ENCODE measurements at places on chromosomes 11 and 22. TPM values are rescaled to one million over a fixed set of nuclear protein-coding genes. Genes with fewer than 3 reads are reported as not detected.

The MS4A6A gene
- total RNA-seq = 16.4 TPM

The RTN4RL2 gene
- 0.78 TPM for total RNA-seq

The CXCR5 gene
- total RNA-seq = not detected

DNA sequence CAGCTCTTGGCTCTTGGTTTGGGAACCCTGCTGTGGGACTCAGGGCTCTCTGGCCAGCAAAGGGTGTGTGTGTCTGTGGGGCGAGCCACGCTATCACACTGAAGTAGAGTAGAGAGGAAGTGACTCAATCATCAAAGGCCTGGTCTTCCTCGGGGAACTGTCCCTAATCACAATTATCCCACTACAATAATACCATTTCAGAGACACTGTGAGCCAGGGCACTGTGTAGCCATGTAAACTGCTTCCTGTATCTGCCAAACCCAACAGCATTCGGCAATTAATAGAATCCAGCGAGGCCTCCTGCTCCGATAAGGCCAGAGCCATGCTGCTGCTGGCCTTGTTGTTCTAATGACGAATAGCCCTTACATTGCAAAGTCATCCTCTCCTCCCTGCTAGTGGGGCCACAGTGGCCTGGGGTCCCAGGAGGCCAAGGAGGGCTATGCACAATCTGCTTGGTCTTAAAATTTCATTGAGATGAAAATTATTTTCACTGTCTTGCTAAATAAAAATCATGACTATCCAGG, 49.8 kb upstream of the LMO2 start:
- no peak for DNase-seq

DNA sequence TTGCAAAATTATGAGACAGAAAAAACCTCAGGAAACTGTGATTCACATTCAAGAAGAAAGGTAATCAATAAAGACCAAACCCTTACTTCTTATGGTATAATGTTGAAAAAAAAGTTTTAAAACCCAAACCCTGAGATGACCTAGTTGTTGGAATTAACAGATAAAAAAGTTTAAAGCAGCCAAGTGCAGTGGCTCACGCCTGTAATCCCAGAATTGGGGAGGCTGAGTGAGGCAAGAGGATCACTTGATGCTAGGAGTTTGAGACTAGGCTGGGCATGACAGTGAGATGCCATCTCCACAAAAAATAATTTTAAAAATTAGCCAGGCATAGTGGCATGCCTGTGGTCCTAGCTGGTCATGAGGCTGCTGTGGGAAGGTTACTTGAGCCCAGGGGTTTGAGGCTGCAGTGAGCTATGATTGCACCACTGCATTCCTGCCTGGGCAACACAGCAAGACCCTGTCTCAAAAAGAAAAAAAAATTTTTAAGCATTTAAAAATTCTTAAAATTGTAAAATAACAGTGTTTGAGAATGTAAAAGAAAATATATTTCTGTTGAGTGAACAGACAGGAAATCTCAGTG, 85.1 kb downstream of the EFCAB6 start:
- DNase-seq = no peak

- DNase-seq = peak; percentile 87
Measured at GRCh38 chr11:47152953-47153950, 23.4 kb downstream of the ARFGAP2 start.

DNA sequence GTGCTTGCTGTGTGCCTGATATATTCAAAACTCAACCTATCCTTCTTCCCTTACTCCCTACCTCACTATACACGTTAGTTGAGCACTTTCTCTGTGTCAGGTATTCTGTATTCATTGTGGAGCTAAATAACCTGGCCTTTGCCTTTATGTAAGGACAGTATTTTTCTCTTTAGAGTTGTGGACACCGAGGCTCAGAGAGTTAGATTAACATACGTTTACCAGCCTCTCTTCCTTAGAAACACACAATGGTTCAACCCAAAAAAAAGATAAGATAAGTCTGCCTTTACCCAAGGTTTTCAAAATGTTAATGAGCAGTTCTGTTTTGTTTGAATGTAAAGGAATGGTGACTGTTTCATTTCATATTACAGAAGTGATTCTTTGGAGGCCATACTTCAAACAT, 45.0 kb downstream of the CBL start:
- no peak for DNase-seq

GRCh38 chr11:36161572-36161971, 127.7 kb downstream of the COMMD9 start:
- DNase-seq = no peak

GRCh38 chr11:75878933-75879332, 63.9 kb downstream of the UVRAG start:
- no peak for DNase-seq

DNA sequence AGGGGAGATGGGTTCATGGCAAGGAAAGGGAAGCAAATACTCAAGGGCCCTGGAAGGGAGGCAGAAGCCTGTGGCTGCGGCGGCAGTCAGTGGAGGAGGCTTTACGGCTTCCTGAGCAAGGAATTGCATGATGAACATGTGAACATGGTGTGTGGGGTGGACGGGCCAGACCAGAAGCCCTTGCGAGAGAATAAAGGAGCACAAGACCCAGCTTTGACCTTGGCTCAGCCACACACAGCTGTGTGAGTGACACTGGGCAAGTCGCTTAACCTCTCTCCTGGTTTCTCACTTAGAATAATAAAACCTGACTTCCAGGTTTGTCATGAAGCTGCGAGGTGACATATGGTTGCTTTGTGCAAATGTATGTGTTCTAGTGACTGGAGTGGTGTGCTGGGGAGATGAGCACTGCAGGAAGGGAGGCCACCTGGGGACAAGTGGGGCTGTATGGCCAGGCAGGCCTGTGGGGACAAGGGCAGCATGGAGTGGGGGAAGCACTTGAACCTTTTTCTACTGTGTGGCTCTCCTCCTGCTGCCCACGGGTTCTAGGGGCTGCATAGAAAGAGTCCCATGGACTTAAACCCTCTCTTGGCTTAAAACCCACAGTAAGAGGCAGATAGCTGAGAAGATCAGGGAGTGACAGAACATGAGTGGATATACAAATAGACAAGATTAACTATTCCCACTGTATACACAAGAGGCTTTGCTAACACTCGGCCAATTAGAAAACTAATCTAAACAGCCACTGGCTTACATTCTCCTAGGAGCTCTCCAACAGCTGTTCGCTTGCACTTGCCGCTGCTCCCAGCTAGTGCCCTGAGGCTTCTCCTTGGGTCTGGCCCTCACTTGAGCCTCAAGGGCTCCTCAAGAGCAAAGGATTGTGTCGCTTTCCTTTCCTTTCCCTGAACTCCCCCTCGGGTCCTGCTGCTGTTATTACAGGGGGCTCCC, 67.3 kb upstream of the CDON start:
- DNase-seq = no peak

- no peak for DNase-seq
Measured at GRCh38 chr11:69302447-69303020, 8.6 kb downstream of the MYEOV start.

DNA sequence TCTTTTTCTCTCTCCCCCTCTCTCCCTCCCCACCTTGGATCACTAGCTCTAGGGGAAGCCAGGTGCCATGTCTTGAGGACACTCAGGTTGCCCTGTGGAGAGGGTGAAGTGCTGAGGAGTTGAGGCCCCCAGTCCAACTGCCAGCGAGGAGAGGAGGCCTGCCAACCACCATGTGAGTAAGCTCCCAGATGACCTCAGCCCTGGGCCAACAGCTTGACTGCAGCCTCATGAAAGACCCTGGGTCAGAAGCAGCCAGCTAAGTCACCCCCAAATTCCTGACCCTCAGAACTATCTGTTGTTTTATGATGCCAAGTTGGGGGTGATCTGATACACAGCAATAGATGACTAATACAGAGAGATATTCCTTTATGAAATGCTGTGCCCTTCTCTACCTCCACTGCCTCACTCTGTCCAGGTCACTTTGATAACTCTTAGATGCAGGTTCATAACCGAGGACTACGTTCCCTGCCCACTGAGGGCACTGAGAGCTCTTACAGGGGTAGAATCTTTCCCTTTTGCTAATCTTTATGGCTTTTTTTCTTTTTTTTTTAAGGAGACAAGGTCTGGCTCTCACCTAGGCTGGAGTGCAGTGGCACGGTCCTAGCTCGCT, 8.0 kb downstream of the ARFGAP3 start:
- no peak for DNase-seq

DNA sequence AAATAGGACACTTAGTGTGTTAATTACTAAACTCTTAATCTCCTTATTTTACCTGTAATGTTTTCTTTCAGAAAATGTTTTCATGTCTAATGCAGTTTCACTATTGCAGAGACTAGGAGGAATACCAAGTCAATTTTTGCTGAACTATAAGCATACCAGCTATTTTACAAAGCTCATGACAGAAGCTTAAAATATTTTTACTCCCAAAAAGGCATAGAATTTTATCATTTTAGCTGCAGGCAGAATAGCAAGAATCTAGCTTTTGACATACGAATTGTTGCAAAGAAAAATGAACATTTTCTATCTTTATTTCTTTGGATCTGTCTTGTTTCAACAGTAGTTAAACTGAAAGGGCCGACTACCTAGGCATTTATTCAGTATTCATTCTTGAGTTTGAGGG, 366.9 kb downstream of the FAT3 start:
- no peak for DNase-seq

All from gastrocnemius medialis (tissue), 4 donors.